ENCODE measurements at places on chromosomes 3 and 15.
A peak's percentile ranks its signal among the peaks of the same experiment; 100 is the strongest.

DNA sequence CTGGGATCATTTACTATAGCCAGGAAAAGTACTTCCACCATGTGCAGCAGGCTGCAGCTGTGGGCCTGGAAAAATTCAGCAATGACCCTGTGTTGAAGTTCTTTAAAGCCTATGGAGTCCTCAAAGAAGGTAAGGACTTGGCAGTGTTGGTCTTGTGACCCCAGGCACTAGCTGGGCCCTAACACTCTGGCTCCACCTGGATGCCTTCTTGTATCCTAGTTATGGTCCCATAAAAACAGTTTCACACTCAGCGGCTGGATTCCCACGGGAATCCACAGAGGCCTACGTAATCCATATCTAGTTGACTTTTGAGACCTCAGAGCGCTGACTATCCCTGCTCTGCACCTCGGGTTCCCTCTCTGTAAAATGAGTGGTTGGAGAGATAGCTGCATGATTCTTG, 1.6 kb downstream of the TTC21A start:
- no peak for DNase-seq

- DNase-seq: no peak
These were observed 46.4 kb upstream of the HES1 start for GRCh38 chr3:194089357-194090177.

DNA sequence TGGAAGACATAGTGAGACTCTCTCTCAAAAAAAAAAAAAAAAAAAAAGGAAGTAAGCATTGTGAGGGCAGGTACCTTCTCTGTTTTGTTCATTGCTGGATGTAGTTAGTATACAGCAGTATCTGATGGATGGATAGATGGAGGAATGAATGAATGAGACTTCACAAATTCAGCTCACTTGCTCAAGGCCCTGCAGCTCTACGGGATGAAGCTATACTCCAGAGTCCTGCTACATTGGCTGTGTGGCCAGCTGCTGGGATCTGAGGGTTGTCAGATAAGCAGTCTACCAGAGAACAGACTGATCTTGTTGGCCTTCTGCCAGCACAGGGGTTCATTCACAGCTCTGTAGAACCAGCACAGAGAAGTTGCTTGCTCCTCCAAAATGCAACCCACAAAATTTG, 35.0 kb downstream of the MLH1 start:
- no peak for DNase-seq

GRCh38 chr3:196320137-196320536, 2.1 kb upstream of the DYNLT2B start:
- DNase-seq: no peak

GRCh38 chr3:133896002-133896761, 500 bp upstream of the RAB6B start:
- peak; percentile 58 for DNase-seq

- no peak for DNase-seq
These were observed 1389.3 kb upstream of the ALCAM start for GRCh38 chr3:103977417-103977816.

DNA sequence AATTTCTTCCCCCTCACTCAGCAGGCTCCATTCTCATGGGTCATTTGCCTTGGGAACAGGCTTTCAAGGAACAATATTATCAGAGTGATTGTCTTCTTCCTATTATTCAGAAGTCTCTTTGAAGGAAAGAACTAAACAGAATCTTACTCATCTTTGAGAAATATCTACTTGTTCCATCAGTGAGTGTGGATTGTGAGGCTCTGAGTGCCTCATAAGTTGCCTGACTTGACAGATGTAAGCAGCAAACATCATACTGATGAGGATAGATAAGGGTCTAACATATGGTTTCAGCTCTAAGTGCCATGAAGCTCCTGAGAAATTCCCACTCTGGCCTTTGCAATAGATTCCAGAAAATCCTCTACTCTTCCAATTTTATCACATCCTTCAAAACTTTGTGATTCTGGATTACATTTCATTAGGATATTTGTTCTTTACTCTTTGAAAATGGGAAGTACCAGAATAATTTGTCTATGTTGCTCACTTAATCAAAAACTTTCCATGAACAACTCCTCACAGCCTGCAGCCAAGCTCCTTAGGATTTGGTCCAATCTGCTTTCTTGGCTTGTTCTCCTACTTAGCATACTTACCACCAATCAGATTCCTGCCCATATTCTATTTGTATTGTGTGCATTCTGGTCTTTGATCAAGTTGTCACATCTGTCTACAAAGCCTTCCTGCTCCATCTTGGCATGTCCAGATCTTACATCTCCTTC, 120.1 kb downstream of the RPL22L1 start:
- no peak for DNase-seq

GRCh38 chr3:107372506-107372905, 4.7 kb upstream of the CCDC54 start:
- no peak for DNase-seq

GRCh38 chr3:124202754-124203153, 210.8 kb upstream of the ROPN1 start:
- DNase-seq: no peak

- no peak for DNase-seq
These were observed 378.7 kb upstream of the TGFBR2 start for GRCh38 chr3:30227571-30228301.

GRCh38 chr3:135929670-135930069, 35.9 kb upstream of the PPP2R3A start:
- no peak for DNase-seq

GRCh38 chr3:61173676-61174075, 77.6 kb downstream of the FHIT start:
- DNase-seq: no peak

DNA sequence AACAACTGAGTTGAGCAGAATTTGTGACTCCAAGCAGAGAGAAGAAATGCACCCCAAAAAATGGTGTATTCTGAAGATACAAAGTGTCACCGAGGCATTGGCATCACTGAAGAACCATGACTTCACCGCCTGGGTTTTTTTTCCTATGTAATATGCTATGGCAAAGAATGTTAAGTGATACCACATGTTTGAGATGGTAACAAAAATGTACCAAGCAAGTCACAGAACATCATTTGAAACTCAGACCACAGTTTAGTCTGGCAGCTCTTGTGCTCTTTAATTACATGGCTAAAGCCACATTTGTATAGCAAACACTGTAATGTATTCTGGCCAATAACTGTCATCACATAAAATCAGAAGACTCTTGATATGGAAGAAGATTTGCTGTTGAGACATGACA, 323.5 kb downstream of the ULK4 start:
- peak; percentile 39 for DNase-seq

GRCh38 chr3:53044711-53045517, 959 bp downstream of the SFMBT1 start:
- DNase-seq: peak; percentile 73

DNA sequence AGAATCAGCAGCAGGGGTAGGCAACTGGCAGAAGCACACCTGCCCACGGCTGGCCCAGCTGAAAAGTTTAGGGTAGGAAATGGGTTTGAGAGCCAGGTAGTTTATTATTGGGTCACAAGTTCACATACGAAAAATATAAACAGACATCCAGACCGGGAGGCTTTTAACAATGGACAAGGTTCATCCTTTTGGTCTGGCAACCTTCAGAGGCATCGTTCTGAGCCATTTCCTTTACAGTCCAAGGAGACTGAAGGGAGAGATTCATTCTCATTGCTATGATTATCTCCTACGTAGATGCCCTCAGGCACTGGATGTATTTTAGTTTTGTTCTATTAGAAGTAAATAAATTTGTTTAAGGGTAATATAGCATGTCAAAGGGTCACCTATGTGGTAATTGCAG, 248.0 kb upstream of the THBS1 start:
- no peak for DNase-seq

- DNase-seq: no peak
These were observed 187.3 kb downstream of the UBE2E2 start for GRCh38 chr3:23390446-23390845.

DNA sequence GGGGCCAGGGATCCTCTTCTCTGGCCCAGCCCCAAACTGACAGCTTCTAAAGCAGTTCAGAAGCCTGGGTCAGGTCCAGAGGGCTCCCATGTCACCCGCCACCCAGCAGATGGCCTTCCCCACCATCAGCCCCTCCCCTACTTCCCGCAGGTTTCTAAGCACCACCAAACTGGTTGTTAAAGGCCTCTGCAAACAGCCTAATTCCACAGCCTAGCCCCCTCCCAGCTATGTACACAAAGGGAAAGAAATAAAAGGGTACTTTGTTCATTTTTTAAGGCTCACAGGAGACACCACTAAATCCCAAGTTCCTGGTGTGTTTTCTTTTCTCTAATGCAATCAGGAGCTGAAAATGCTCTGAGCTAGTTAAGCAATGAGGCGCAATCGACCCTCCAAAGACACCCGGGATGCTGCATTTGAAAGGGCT, 30.6 kb downstream of the PLCH1 start:
- peak; percentile 64 for DNase-seq

DNA sequence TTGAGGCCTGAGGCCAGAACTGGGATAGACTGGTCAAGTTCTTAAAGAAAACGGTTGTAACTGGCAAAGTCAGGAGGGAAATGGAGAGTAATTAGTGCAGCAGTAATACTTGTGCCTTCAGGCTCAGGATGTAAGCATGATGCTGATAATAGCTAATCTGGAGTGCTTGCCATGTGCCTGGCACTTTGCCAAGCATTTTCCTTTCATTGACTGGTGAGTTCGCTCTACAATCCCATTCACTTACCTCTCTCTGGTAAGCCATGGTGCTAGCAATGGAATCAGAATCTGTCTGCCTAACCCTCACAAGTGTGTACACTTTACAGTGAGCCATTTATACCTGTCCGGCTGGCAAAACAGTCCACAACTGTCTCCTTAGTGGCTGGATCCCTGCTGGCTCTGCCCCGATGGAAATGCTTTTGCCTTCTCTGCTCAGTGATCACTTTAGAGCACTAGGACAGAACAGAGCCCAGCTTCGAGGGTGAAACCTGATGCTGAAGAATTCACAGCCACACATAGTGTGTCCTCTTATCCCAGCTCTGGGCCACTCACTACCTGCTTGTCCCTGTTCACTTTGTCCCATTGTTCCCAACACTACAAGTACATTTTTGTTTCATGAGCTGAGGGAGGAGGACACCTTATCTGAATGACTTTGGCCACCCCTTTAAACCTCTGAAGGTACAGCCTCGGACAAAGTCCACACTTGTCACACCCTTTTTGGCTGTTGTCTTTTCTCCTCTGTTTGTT, 10.3 kb downstream of the CHP1 start:
- DNase-seq: no peak

GRCh38 chr15:101062063-101062462, 142.9 kb downstream of the LRRK1 start:
- no peak for DNase-seq

- DNase-seq: no peak
These were observed 45.3 kb upstream of the ATP2B2 start for GRCh38 chr3:10550705-10551104.

DNA sequence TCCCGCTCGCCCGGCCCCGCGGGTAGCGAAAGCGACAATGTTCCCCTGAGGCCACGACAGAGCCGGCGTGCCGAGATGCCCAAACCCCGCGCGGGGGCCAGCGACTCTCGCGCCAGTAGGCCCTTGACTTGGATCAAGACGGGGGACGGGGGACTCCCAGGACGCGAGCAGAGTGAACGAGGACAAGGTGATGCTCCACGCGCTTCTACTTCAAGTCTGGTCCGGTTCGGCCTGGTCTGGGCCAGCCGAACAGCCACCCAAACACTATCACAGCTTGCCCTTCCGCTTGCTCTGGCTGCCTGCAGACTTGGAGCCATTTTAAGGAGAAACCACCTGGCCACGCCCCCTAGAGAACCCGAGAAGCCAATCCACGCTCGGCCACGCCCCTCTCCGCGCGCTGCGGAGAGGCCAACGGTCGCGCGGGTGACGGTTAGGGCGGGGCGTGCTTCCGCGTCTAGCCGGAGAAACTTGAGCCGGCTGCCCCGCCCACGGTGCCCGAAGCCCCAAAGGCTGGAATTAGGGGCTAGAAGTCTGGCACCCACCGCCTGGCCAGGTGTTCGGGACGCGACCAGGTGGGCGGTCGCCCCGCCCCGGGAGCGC, 608 bp upstream of the NDUFAF3 start:
- peak; percentile 100 for DNase-seq

DNA sequence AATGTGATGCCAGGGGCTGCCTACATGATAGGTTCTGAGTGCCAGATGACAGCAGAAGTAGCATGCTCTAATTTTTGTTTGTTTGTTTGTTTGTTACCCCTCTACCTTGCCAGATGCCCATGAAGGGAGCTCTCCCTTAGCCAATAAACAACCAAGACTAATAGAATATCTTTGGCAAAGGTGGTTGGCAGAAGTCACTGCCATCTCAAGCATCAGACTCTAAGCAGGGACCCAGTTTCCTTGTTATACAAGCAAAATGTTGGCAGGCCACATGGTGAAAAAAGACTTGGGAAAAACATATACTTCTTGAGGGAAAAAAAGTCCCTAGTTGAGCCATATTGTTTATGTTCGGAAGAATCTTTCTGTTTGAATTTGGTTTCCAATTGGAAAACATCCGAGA, 609.0 kb upstream of the CFAP20DC start:
- no peak for DNase-seq

- peak; percentile 70 for DNase-seq
These were observed at the start of gene SPTSSB for GRCh38 chr3:161371441-161372320. Gene SPTSSB, minus strand, starts transcription at chr3:161371517. Its CDS starts 25,194 bp downstream, at chr3:161346323.

DNA sequence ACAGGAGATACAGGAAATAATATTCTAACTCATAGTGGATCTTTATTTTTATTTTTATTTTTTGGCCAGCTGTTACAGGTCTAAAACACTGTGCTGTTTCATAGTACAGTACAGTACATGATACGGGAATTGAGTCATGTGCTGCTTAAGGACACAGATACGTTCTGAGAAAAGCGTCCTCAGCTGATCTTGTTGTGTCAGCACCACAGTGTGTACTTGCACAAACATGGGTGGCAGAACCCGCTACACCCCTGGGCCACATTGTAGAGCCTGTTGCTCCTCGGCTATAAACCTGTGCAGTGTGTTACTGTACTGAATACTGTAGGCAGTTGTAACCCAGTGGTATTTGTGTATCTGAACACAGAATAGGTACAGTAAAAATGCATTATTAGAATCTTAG, 183.4 kb downstream of the OR4M2 start:
- no peak for DNase-seq

- no peak for DNase-seq
These were observed 25.9 kb upstream of the SLC41A3 start for GRCh38 chr3:126109880-126110235.

DNA sequence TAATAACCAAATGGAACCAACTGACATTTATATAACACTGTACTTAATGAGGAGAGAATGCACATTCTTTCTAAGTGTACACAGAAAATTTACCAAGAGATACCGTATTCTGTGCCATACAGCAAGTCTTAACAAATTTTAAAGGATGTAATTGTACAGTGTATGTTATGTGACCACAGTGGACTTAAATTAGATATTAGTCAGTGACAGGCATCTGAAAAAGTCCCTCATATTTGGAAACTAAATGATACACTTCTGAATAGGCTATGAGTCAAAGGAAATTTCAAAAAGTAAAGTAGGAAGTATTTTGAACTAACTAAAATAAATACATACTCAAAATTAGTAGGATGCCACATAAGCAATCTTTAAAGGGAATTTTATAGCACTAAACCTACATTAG, 59.6 kb upstream of the P3H2 start:
- DNase-seq: no peak

- peak; percentile 40 for DNase-seq
These were observed 200.9 kb upstream of the ZPLD1 start for GRCh38 chr3:102233881-102234280.
